ENCODE measurements at places on chromosomes 7 and 10.

DNA sequence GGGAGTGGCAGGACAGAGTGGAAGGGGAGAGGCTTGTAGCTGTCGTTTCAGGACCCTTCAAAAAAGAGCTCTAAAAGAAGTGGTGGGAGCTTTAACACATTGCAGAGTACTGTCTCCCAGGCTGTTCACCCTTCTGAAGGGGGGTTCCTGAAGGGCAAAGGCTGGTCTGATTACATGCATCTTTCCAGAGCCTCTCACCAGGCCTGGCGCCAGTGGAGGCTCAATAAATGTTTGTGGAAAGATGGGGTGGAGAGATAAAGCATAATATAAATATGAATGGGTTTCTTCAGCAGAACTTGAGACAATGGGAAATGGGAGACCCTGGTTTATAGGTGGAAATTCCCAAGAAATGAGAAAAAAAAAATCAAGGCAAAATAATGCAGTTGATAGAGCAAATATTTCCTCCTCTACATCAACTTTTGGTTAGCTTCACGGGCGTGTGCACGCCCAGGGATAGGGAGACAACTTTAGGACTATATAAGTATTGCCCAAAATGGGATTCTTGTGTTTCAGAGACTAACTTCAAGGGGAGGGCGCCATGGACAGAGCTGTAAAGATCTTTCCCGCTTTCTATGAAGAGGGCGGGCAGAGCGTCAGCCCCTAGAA, 613 bp upstream of the BUB3 start:
- DNase-seq: no peak

DNA sequence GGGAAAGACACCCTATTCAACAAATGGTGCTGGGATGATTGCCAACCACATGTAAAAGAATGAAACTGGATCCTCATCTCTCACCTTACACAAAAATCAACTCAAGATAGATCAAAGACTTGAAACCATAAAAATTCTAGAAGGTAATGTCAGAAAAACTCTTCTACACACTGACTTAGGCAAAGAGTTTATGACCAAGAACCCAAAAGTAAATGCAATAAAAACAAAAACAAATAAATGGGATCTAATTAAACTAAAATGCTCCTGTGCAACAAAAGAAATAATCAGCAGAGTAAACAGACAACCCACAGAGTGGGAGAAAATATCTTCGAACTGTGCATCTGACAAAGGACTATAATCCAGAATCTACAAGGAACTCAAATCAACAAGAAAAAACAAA, 504.2 kb upstream of the MBL2 start:
- DNase-seq: no peak

DNA sequence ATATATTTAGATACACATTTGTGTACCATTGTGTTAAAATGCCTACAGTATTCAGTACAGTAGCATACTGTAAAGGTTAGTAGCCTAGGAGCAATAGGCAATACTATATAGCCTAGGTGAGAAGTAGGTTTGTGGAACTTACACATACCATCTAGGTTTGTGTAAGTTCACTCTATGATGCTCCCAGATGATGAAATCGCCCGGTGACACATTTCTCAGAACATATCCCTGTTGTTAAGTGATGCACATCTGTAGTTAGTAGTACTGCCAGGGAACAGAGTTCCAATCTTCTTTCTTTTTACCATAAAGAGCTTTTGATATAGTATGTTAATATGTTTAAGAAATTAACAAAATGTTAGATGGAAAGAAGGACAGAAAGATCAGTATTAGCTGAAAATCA, 138.2 kb downstream of the SNX13 start:
- no peak for DNase-seq

DNA sequence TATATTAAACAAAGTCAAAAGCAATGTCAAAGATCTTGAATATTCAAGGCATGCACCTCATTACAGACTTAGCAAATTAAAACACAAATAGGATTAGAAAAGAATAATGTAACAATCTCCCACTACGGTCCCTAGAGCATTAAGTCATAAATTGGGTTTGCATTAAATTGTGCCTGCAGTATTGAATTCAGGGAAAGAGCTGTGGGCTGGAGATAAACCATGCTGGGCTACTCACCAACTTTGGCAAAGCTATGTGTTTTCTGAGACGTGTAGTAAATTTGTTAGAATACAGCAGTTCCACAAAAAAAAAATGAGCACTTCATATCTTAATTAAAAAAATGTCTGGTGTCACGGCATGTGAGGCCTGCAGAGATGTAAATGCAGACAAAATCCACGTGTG, 241.6 kb downstream of the SNX10 start:
- DNase-seq: no peak

DNA sequence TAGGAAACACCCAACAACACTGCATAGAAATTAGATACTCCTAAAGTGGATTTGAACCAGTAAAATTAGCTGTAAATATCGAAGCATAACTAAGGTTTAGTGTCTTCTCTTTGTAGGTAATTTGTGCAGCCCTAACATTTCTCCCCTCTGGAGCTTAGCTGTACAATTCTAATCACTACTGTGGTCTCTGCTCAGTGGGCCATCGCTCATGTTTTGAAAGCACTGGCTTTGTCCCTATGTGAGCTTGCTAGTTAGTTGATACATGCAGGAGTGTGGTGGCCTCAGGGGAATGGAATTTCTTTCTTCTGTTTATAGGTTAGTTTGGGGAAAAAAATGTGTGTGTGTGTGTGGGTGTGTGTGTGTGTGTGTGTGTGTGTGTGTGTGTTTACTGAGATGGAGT, 373.1 kb downstream of the DPP6 start:
- DNase-seq: no peak

DNA sequence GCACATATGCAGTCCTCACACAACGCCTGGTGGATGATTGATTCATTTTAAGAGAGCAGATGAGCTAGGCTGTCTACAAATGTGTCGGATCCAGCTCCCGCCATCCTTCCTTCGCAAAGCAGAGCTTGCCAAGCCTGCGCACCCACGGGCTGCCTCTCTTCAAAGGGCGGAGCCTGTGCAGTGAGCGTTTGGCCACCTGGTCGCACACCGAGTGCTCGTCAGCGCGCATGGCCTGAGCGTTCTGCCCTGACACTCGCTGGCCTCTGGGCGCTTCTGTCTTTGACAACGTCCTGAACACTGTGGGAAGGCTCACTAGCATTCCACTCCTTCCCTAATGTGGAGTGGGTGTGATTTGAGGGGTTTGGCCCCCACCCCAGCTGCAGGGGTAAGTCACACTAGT, 47.1 kb upstream of the TMEM72 start:
- DNase-seq: no peak

- DNase-seq: no peak
Observed at GRCh38 chr10:113519681-113520115, 33.2 kb upstream of the HABP2 start.

GRCh38 chr10:104614245-104614831, 26.8 kb upstream of the SORCS3 start:
- no peak for DNase-seq

DNA sequence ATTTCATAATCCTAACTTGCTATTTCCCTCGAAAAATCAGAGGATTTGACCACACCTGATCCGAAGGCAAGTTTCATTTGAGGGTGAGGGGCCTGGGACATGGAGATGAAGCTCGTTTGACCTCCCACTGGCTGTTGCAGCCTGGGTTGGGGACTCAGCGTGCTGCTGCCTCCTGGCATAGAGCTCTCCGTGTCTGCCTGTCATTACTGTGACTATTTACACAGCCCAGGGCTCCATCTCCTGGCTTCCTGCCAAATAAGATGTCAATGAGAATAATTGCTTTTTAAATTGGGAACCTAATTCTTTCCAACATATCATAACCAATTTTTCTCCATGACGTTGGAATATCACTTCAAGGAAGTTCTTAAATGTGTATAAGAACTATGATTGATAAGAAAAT, 139.3 kb upstream of the COBL start:
- DNase-seq: no peak

GRCh38 chr10:17031637-17032635, 97.7 kb downstream of the CUBN start:
- no peak for DNase-seq

GRCh38 chr7:141738592-141739013, 445 bp downstream of the SSBP1 start:
- DNase-seq: no peak

DNA sequence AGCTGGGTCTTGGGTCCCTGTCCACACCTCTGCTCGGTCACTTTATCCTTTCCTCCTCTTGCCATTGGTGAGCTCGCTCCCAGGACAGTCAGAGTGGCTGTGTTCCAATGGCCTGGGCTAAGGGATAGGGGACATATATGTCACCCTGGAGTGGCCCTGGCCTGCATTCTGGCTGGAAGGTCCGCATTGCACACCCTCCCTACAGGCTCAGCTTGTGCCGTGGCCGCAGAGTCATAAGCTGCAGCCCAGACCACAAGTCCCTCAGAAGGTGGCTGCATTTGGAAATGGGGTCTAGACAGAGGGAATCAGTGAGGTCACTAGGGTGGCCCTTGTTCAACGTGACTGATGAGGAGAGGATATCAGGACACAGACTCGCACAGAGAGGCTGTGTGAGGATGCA, 363.8 kb upstream of the SHH start:
- DNase-seq: no peak

- no peak for DNase-seq
Observed at GRCh38 chr10:47033541-47034270, 122.5 kb downstream of the PTPN20 start.

DNA sequence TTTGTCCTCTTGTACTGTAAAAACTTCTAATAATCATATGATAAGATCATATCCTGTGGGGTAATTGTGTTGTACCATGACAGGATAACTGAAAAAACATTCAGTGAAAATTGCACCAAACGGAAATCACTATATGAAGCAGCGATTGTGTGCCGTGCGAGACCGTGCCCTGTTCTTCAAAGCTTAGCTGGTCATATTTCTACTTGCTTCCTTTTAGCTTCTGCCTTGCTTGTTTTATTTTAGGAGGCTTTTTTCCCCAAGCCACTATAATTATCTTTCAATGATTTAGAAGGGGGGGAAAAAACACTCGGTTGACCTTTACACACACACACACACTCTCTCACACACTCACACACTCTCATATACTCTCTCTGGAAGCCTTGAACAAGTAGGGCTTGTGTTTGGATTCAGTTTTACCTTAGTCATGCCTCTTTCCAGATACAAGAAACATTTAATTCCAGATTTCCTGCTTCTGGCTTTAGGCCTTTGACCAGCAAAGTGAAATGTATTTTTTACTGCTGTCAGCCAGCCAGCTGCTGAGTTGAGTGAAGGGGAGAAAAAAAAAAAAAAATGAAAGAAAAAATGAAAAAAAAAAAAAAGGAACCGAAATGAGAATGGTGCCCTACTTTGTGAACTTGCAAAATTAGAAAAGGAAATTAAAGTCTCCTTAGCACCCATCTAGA, 181.4 kb downstream of the ARID5B start:
- no peak for DNase-seq

Measured in GM04504 (cell line).